ENCODE measurements at places on chromosomes 4 and X.

DNA sequence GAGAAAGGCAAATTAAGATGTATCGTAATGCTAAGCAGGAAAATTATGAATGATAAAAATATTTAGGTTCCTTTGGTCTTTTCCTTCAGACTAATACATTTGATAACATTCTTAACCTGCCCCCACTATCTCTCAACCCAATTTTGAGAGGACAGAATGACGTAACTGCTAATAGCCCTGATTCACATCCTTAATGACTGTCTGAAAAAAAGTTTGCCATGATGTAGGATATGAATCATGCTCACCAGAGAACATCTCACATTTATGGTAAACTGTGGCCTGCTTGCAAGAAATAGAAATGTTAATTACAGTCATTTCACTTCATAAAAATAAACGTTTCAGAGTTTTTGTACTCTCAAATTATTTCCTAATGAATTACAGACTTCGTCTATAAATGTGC is 128.0 kb upstream of the VEGFC start:
- DNase-seq = no peak

GRCh38 chrX:327660-328126 is 9.1 kb upstream of the GTPBP6 start:
- no peak for DNase-seq

GRCh38 chr4:145546175-145546915 is 64.7 kb downstream of the SMAD1 start:
- no peak for DNase-seq

DNA sequence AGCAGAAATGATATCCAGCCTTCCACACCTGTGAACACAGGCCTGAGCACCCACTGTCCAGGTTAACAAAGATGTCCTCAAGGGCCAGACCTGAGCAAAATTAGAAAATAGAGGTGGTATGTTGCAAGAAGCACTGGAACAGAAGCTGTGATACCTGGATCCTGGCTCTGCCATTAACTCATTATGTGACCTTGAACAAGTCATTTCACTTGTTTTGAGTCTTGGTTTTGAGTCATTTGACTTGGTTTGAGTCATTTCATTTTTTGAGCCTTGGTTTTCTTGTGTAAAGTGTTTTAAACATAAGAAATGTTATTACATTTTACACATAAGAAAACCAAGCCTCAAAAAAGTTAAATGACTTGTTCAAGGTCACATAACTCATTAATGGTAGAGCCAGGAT is 2.9 kb upstream of the NWD2 start:
- DNase-seq = no peak

- DNase-seq = no peak
Measured at GRCh38 chrX:53379747-53380146, 42.7 kb downstream of the SMC1A start.

- peak; percentile 4 for DNase-seq
Measured at GRCh38 chr4:86809809-86810208, 39.4 kb downstream of the SLC10A6 start.

DNA sequence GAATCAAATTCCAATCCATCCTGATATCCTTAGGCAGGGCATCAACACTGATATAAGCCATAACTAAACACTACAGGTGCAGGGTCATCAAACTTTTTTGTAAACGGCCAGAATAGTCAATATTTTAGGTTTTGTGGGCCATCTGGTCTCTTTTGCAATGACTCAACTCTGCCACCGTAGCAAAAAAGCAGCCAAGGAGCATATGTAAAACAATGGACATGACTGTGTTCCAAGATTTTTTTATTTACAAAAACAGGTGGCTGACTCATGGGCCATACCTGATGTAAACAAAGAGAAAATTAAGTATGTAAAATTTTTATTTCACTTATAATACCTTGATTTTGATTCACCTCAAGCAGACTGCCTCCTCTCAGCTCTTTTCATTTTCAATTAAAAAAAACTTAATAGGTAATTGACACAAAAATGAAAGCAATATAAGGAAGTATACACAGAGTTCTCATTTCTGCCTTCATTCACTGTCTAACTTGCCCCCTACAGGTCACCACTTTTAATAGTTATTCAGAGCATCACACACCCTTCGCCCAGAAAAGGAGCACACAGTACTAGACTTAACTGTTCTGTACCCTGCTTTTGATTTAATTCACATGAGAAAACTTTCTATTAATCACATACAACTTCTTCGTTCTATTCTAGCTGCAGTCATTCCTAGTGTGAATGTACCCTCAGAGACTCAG is 35.3 kb upstream of the GPM6B start:
- no peak for DNase-seq

GRCh38 chrX:80879916-80880315 is 70.2 kb upstream of the BRWD3 start:
- DNase-seq = no peak

GRCh38 chrX:129938081-129938480 is 32.1 kb downstream of the UTP14A start:
- no peak for DNase-seq

DNA sequence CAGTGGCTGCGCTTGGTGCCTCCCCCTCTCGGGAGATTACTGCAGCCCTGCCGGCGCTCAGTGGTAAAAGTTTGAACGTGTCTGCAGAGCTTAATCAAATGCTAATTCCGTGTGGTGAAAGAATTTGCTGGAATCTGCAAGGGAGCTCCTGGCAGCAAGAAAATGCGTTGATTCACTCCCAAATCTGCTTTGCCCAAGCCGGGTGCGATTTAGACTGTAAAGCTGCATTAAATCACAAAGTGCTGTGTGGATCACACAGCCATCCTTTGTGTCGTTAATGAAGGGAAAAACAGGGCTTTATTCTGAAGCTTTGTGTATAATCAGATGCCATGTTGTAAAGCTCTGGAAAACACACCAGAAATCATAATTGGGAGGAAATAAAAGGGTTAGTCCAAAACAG is 444.1 kb downstream of the BCOR start:
- no peak for DNase-seq

- no peak for DNase-seq
Measured at GRCh38 chr4:151359576-151359975, 34.2 kb upstream of the SH3D19 start.

DNA sequence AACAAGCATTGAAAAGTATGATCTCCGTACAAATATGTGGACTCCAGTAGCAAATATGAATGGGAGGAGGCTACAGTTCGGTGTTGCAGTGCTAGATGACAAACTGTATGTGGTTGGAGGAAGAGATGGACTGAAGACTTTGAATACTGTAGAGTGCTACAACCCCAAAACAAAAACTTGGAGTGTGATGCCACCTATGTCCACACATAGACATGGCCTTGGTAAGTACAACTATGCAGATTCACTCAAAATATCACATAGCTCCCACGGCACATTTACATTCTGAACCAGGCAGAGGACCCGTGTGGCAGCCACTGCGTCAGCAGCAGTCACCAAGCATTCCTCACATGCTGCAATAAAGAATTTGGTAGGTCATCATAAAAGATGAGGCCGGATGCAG is 41.3 kb downstream of the KLHL5 start:
- DNase-seq = no peak

GRCh38 chr4:150943818-150944217 is 71.3 kb downstream of the LRBA start:
- DNase-seq = no peak

DNA sequence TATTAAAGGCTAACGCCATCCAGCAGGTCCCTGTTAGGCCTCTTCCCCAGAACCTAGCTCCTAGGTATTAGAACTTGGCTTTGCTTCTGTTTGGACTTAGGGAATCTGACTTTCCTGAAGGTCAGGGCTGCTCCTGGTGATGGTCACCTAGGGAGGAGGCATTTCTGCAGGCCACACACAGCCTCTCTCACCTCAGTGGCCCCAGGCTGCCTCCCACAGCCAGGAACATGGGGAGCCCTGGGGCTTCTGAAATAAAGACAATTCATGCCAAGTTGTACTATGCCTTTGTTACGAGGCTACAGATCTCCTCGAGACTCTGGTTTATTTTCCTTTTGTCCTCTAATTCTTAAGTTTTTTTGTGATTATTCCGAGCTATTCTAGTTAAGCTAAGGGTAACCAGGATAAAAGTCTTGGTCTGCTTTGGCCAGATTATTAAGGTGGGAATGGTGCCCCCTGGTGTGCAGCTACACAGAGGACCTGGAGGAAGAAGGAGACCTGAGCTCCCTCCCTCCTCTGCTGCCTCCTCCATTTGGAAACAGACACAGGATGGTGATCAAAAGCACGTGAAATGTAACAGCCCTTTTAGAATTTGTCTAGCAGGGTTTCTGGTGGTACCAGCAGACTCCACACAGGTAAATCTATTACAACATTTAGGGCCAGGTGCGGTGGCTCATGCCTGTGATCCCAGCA is 131.0 kb downstream of the DCLK2 start:
- no peak for DNase-seq

DNA sequence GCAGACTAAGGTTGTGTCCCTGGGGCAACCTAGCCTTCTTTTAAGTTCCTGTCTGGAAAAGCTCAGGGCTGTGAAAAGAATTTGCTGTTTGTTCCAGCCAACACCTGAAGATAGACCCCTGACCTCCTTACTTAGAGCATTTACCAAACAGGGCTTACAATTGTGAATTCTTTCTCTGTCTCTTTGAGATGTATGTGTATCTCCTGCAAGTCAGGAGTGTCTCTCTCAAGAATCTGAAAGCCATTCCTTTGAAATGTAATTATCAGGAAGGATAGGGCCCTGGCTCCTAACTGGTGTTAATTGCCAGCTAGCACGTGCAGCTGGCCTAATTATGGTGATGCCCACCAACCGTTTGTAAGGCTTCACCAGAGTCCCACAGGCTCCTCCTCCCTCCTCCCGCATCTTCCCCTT is 18.2 kb downstream of the CCNG2 start:
- no peak for DNase-seq

DNA sequence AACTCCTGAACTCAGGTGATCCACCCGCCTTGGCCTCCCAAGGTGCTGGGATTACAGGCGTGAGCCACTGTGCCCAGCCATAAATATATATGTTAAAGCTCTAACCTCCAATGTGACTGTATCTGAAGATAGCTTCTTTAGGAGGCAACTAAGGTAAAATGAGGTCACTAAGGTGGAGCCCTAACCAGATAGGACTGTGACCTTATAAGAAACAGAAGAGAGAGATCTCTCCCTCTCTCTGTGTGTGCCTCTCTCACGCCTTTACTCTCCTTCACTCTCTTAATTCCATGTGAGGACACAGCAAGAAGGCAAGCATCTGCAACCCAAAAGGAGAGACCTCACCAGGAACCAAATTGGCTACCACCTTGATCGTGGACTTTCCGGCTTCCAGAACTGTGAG is 926 bp upstream of the MAGIX start:
- DNase-seq = no peak

DNA sequence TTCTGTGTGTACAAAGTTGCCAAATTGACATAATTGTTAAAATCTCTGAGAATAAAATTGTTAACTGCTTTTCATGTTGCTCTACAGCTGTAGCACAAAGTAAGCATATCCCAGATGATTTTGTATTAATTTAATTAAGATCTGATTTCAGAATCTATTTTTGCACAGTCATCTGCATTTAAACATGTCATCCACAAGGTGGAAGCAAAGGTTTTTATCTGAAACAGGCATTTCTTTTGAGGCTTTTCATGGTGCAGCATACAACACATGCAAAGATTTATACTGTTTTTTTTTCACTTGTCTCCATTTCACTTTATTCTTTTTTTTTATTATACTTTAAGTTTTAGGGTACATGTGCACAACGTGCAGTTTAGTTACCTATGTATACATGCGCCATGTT is 51.2 kb downstream of the GC start:
- DNase-seq = no peak

DNA sequence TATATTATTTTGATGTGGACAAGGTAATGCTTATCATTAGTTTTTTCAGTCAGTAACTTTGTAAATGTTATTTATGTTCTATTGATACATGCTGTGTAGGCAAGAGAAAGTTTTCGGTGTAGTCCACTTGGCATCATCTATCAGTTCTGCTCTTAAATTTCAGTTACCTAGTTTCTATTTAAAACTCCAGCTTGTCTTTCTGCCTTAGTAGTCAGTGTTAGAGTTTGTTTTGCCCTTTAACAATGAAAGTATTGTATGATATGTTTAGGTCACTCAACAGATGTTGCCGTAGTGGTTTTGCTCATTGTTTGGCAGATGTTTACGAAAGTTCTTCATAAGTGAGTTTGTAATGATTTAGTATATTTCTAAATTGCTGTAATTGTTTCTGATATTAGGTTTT is 34.9 kb upstream of the FHDC1 start:
- no peak for DNase-seq

DNA sequence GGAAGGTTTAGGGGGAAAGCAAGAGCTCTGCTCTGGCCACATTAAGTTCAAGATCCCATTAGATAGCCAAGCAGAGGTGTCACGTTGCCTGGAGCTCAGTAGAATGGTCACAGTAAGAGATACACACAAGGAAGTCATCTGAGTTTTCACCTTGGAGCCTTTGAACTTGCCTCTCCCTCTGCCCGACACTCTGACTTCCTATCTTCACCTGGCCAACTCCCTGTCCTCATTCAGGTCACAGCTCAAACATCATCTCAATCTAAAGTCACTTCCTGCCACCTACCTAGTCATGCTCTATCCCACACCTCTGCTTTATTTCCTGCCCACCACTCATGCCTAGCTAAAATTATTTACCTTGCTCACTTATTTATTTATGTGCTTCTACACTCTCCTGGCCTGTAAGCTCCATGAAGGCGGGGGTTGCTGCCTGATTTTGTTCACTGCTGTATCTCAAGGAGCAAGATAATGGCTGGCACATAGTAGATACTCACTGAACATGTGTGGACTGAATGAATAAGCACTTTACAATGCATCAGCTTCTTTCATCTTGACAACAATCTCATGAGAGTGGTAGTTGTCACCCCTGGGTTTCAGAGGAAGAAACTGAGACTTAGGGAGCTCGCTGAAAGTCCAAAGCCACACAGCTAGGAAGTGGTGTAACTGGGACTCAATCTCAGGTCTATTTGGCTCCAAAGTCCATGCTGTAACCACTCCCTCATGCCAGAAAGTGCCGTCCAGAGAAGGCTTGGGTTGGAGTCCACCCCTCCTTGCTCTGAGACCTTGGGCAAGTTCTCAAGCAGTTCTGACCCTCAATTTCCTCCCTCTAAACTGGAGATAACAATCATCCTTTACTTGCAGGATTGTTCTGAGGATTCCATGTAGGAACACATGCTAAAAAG is 40.3 kb downstream of the EFNB1 start:
- no peak for DNase-seq

DNA sequence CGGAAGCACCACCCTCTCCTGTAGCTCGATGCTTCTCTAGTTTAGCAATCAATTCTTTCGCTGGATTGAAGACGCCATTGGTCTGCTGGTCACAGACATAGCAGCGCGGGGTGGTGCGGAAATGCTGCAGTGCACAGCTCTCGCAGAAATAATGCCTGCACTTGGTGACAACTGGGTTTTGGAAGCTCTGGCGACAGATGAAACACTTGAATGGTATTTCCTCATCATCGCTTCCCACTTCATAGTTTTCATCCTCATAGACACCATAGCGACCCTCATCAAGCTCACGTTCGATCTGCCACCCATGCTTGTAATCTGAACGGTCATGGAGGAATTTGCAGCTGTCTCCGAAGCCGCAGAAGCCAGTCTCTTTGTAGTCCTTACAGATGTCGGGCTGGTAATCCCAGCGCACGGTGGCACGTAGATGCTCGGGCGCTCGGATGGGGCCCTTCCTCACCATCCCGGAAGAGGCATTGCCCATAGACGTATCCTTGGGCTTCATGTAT is 854 bp downstream of the RNF113A start:
- DNase-seq = peak; percentile 77

All from activated CD4-positive, alpha-beta T cell treated with anti-CD3 and anti-CD28 coated beads, Interleukin-2, amount 10 ng/mL, durations not matched to agents 24 days and 14 days (primary cell).